Umbilical cord (tissue), 2 donors: ENCODE measurements at places on chromosomes 12 and 14. TPM values are rescaled to one million over a fixed set of nuclear protein-coding genes. Genes with fewer than 3 reads are reported as not detected.

DNA sequence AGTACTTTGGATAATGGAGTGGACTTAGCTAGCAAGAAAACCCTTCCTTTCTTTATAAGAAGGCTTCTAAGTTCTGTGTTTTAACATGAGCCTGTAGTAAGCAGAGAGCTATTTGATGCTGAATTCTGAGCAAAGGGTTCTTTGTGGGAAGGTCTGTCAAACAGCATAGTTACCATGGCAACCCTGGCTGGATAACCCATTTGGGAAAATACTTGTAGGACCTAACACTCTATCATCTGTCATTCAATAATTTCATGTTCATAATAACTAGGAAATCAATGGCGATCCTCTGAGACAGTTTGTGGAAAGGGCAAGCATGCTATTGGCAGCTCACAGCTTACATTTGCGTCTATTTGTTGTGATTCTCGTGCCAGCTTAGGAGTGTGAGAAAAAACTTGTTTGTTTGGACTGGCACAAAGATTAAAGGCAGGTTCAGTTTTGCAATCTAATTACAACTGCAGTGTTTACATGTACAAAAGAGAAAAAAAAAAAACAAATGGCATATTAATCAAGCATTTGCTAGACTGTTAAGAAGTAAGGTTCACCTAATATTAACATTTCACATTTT, 219.2 kb downstream of the PDZRN4 start:
- no peak for DNase-seq

Gene CCND2
- 562 TPM for total RNA-seq

DNA sequence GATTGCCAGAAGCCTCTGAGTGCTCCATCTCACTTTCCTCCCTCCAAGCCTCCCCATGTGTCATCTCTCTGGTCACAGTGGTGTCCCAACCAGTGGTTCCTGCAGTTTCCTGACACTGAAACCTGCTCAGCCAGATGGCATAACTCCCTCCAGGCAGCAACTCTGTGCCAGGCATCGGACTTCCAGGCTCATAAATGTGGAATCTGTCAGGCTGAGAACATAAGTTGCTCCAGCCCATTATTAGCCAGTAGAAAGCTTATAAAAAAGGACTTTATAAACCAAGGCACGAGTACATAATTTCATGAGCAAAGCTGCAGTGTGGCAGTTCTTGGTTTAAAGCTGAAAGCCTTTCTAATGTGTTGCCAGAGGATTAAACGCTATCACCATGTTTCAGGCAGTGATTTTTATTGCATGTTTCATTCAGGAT, 194.3 kb downstream of the DACT1 start:
- peak; percentile 70 for DNase-seq

DNA sequence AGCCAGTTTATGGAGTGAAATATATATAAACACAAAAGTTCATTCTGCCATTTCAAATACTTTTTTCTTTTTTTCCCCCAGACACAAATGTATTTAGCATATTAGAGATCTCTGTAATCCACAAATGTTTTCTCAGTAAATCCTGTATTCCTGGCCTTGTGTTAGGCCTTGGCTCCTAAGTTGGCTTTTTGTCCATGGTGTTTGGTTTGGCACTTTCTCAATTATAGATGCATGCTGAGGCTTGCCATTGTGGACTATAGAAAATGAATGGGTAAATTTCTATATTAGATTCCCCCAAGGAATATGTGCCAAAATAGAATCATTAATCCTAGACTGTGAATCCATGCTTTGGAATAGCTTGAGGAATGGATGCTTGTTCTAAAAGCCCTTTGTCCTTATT, 17.0 kb downstream of the RIC8B start:
- no peak for DNase-seq

GRCh38 chr12:32201976-32202375, 95.3 kb downstream of the BICD1 start:
- no peak for DNase-seq
